ENCODE measurements at places on chromosomes 1 and 21.

DNA sequence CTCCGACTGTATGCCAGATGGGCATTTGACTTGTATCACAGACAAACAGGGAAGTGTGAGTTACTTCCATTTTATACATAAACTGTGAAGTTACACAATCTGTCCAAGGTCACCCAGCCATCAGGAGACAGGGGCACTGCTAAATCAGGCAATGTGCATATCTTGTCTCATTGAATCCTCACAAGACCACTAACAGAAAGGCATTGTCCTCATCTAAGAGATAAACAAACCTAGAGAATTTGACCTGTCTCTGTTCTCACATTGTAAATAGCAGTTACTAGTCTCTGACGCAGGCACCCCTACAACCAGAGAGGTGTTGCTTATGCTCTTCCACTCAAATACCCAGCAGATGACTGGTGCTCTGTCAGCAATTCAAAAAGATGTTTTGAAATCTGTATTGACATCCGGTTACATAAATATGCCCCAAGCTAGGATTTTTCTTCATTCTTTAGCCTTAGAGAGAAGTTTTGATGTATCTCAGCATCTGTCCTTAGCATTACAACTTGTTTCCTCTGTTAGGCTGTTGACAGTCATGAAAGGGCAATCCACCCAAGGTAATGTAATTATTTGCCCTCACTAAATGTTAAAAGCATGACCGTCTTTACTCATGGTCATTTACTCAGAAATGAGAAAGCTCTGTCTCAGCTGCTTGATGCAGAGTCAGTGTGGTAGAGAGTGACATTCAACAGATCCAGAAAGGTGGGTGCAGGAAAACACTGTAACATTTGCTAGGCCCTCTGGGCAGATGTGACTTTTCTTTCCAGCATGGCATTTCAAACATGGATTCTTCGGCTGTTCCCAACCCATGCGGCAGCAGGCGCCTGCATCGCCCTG, 51.9 kb upstream of the ZNF326 start:
- DNase-seq: no peak

- DNase-seq: no peak
Measured at GRCh38 chr21:26100573-26100972, 70.0 kb downstream of the APP start.

- DNase-seq: no peak
Measured at GRCh38 chr1:201673915-201674314, 135.0 kb downstream of the NAV1 start.

GRCh38 chr1:206738370-206739366, 31.9 kb upstream of the IL19 start:
- DNase-seq: peak; percentile 17

GRCh38 chr21:46150073-46150472, 5.3 kb downstream of the FTCD start:
- no peak for DNase-seq

DNA sequence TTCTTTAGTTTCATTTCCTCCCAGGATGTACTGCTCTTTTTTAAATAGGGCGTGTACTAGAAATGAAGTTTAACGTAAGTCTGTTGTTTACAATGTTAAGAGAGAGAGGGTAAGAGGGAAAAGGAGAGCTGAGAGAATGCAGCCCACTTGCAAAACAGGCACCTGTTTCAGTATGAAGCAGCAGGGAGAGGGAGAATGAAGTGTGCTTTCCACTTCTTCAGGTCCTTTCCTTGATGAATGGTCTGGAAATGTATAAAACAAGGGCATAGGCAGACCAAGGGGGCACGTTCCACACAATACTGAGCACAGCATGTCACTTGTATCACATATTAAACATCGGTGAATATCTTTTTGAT, 2.0 kb downstream of the KCNA3 start:
- DNase-seq: peak; percentile 34

- no peak for DNase-seq
Measured at GRCh38 chr21:27695246-27695645, 728.4 kb upstream of the ADAMTS5 start.

GRCh38 chr1:236307435-236307834, 25.7 kb upstream of the ERO1B start:
- DNase-seq: no peak

DNA sequence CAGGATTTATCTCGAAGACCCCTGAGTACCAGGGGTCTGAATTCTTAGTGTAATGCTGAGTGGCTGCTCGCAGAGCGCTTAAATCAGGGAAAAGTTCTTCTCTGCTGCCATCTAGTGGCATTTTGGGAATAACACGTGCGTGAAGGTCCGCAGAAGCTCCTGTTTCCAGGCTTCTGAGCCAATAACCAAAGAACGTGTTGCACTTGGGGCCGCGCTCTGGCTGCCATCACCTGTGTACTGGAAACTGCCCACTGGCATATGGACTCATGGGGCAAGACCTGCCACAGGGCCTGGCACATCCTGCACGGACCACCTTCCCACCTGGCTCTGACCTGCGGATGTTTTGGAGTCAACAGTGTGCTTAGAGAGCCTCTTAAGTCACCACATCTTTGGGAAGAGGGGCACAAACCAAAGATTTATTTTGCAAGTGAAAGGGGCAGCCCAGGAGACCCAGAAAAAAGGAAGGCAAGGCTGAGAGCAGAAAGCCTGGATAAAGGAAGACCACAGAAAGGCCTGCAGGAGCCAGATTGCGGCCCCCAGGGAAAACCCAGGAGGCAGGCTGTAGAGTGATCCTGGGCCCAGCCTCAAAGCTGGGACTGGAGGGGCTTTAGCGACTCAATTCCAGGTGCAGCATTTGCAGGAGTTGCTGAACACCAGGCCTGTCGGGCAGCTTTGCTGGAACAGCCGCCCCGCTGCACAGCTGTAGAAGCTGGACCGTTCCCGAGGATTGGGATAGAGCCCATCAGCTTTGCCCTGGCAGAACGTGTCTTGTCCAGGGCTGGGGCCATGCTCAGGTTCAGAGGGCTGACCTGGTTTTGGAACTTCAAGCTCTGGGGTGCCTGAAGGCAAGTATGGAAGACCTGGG, 13.0 kb downstream of the CHIT1 start:
- peak; percentile 82 for DNase-seq

- DNase-seq: no peak
Measured at GRCh38 chr1:228898582-228898992, 163.3 kb downstream of the RHOU start.

DNA sequence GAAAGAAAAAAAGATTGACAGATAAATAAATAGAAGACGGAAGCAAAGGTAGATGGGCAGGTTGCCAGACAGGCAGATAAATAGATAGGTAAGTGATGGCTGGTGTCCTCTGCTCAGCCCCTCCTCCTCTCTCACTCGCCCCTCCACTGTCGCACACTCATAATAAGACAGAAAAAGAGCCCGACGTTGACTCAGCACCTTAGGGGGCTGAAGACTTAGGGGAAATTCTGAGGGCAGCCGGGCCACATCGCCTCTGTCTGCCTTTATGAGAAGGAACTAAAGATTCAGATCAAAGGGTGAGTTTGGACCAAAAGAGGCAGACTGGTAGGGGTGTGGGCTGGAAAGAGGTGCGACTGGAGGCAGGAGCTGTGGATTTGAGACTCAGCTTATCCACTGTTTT, 158.1 kb upstream of the IGSF21 start:
- DNase-seq: no peak

- DNase-seq: no peak
Measured at GRCh38 chr1:56079391-56079790, 500.0 kb downstream of the PLPP3 start.

DNA sequence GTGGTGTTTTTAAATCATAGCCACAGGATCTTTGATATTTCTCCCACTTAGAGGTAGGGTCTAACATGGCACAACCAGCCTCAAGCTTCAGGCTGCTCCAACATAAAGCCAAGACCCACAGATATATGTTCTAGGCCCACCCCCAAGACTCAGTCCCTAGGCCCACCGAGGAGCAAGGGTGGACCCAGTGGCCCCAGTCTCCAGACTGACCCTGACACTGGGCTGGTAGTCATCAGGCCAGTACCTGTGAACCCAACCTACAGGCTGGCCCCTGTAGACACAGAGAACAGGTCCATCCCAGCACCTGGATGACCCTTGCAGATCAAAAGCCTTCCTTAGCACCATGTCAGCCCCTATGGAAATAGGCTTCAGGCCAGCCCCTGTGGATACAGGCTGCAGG, 60.5 kb downstream of the NEGR1 start:
- DNase-seq: no peak

DNA sequence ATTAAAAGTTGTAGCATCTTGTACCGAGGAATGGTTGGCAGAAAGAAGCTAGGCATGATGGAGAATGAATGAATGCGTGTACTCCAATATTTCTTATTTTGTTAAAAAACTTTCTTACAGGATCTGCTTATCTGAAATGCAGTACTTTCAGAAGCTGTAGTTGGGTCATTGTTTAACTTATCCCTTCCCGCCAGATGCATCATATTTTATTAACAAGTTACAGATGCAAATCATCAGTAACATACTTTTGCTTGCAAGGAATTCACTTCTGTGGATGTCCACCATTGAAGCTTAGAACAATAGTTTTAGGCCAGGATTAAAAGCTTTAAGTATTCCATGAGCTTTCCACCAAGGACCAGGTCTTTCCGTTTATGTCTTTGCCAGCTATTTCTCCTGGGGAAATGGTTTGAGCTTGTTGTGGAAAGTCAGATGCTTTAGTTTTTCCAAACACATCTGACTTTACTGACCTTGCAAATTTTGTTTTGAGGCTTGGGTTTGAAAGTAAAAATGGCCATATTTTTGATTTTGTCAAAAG, 65.4 kb downstream of the PATJ start:
- no peak for DNase-seq

- DNase-seq: peak; percentile 70
Measured at GRCh38 chr21:26572076-26572701, 897 bp downstream of the CYYR1 start.

DNA sequence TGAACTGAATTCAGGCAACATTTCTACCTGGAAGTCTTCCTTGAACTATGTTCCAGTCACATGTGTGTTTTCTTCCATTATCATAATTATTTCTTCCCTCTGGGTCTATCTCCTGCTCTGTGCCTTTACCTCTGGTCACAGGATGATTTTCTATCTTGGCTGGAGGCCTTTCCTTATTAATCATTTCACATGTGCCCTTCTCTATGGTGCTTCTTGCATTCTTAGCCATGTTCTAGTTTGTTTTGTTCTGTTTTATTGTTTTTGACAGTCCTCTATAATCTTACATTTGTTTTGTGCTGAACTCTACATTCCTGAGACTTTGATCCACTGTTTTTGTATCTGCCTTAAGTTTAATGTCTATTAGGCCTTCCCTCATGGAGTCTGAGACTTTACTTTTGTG, 51.0 kb downstream of the SGIP1 start:
- no peak for DNase-seq

DNA sequence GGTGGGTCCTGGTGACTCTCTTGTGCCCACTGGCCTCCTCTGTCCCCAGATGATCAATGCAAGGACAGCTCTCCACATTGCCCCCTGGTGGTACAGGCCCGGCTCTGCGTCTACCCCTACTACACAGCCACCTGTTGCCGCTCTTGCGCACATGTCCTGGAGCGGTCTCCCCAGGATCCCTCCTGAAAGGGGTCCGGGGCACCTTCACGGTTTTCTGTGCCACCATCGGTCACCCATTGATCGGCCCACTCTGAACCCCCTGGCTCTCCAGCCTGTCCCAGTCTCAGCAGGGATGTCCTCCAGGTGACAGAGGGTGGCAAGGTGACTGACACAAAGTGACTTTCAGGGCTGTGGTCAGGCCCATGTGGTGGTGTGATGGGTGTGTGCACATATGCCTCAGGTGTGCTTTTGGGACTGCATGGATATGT, 10.8 kb downstream of the ADAMTSL4 start:
- peak; percentile 71 for DNase-seq

GRCh38 chr1:220889333-220889732, 10.1 kb downstream of the HLX start:
- DNase-seq: no peak

- no peak for DNase-seq
Measured at GRCh38 chr1:116502671-116503314, 68.0 kb downstream of the CD58 start.

- DNase-seq: no peak
Measured at GRCh38 chr1:2350911-2351655, 40.3 kb downstream of the MORN1 start.

DNA sequence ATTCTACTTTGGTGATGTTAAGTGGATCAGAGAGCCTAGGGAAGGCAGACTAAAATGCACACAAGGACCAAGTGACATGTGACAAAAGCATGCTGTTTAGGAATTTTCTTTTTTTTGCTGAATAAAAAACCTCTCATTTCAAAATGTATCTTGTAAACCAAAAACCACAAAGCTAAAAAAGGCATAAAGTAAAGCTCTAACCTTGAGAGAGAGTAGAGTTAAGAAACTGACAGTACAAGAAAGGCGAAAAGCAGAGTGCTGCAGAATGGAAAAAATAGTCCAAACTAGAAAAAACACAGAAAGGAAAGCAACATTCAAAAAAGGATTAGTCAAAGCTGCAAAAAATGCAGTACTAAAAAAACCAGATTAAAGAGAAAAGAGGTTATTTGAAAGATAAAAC, 76.5 kb downstream of the EPS15 start:
- no peak for DNase-seq

GRCh38 chr1:155022927-155023236, 10.7 kb downstream of the DCST2 start:
- no peak for DNase-seq

- DNase-seq: no peak
Measured at GRCh38 chr1:77639557-77640069, 42.8 kb downstream of the ZZZ3 start.

DNA sequence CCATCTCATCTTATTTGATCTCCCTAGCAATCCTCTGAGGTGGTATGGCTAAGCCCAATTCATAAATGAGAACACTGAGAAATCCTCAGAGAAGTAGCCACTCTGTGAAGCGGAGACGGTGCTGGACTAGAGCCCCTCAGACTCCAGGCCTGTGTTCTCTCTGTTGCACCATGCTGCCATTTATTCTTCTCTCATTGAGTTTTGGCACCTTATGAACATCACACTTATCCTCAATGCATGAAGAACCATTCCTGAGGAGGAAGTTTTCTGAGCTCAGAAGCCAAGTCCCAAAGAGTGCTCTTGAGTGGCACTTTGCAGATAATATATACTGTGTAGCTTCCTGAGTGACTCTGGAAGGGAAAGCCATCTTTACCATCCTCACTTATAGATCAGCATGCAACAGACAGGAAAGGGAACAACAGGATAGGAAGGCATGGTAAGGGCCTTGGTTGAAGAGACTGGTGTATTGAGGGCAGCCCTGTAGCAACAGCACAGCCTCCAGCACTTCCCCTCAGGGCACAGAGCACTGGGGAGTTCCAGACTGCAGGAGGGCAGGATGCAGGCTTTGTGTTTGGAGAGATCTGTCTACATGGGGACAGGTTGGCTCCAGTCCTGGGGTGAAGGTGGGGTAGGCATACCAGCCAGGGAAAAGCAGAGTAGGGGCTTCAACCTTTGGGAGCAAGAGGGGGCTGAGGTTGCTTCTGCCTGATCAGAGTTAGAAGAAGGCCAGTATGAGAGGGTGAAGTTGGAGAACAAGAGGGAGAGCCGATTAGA, 1.6 kb upstream of the CRNN start:
- no peak for DNase-seq
